ENCODE measurements at places on chromosomes 7 and 10.

DNA sequence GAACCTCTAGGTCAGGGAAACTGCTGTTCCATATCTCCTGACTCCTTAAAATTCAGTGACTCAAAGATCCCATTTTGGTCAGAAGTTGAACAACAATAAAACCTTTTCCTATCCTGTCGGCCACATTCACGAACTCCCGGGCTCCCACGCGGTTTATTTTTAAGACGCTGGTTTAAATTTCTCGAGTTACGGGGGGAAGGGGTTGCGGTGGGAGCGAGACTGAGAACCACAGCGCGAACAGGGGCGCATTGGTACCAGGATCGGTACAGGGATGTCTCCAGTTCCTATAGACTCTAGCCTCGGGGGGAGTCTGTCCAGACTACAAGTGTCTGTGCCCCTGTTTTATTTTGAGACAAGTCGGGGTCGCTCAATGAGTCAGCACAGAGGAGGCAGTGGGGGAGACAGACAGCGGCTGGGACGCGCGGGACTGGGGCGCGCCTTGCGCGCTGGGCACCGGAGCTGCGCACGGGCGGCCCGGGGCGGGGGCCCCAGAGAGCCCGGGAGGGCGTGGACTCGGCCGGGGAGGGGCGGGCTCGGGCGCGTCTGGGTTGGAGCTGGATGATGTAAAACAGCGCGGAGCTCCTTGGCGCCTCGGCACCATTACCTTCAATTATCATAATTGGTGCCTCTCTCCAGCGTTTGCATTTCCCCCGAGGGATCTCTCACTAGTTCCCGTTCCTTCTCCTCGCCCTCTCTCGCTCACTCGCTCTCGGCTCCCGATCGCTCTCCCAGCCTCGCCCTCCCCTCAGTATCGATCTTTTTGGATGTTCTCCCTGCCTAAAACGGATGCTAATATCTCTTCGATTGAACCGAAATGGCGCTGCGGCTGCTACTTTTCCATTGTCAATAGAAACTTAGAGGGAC, 8.7 kb upstream of the BAMBI start:
- peak; percentile 64 for DNase-seq

- DNase-seq, result peak; percentile 6
These were observed 68.8 kb upstream of the GSDME start for GRCh38 chr7:24825931-24826661.

- no peak for DNase-seq
These were observed 33.3 kb upstream of the PPIF start for GRCh38 chr10:79313911-79314439.

DNA sequence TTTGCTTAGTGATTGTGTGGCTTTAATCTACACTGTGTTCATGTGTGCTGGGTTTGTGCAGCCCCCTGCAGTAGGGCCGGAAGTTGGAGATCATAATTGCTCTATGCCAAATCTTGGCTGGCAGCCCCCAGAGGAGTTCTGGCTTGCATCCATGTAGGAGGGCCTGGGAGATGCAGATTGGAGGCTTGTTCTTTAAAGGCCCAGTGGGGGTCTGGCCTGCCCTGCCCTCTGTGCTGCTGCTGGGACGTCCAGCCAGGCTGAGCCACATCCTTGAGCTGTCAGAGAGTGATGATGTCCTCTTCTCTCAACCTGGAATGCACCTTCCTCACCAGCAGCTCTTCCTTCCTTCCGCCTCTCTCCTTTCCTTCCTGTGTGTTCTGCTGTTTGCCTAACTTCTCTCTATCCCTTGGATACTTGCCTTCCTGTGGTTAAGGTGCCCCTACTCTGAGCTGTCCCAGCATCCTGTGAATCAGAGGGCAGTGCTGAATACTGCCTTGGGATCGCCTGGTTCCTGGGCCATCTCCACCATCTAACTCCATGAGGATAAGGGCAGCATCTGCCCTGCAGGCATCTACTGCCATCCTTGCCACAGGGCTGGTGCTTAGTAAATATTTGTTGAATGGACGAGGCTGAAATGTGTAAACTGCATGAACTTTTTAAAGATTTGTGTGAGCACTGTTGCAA, 30.2 kb downstream of the DOCK1 start:
- DNase-seq, result no peak

DNA sequence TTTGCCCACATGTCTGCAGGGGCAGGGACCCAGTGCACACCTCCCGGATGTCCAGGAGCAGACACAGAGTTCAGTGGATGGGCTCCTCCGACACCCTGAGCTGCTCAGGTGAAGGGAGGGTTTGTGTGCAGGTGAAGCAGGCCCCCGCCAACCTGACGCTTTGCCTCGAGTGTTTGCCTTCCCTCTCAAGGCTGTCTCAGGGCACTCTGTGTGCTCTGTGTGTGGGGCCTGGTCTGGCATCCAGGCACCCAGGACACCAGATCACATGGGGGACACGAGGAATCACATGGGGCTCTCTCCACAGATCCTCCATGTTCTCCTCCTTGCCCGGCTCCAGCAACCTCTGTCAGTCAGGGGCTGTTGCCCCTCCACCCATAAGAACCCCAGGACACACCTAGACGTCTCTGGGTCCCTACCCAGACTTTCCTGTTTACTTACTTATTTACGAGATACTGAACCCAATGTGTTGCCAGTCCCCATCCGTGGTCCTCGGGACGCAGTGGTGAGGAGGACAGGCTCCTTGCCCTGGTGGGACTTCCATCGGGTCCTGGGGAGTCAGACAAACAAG, 99.5 kb downstream of the HTR5A start:
- DNase-seq, result no peak

- no peak for DNase-seq
These were observed 29.6 kb upstream of the FAM20C start for GRCh38 chr7:162632-163297.

DNA sequence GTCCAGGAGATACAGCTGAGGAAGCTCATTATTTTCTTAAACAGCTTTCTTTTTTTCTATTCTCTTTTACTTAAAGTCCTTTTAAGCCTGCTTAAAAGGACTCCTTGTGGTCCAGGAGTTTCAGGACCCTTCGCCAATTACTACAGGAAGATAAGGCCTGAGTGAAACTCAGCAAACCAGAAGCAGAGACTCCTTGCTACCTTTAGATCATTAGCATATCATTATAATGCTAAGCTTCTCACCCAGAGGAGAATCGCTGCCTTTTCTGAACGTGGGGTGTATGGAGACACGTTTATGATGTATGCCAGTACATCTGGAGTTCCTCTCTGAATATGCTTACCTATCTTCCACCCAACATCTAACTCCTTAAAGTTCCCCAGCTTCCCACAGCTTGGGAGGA, 47.5 kb downstream of the ANKMY2 start:
- DNase-seq, result no peak

DNA sequence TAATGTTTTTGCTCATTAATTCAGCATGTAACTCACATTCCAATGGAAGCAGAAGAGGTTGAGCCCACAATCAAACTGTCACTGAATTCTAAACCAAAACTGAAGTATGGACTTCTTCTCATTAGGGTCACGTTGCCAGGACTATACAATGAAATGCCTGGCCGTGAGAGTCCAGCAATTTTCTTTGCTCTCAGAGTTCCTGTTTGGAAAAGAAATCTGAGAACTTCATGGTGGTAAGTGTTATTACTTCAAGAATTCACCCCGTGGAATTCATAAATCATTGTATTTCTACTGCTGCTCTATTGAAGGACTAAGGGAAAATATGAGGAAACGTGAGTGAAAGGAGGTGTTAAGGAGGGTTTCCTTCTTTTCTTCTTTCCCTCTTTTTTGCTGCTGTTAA, 441.8 kb upstream of the AKR1E2 start:
- DNase-seq, result no peak

DNA sequence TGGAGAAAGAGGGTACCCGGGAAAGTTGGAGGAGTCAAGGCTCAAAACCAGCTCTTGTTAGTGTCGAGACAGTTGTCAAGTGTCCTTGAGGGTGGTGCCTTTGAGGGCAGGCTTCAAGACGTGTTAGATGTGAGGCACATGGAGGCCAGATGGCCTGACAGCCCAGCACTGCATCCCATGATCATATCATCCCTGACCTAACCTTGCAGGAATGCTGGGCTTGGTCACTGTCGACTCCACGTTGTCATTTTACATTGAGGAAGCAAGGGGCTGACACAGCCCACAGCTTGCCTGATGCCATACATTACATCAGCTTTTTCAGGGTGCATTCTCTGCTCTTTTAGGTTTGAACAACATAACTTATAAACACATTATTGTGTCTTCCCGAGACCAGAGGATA, 114.1 kb downstream of the ABCA13 start:
- no peak for DNase-seq

All from activated T-cell treated with anti-CD3 and anti-CD28 coated beads, Interleukin-2, amount 50 U/mL, for 72 hours (primary cell).